ENCODE measurements at places on chromosomes 4 and X.
A peak's percentile ranks its signal among the peaks of the same experiment; 100 is the strongest.

DNA sequence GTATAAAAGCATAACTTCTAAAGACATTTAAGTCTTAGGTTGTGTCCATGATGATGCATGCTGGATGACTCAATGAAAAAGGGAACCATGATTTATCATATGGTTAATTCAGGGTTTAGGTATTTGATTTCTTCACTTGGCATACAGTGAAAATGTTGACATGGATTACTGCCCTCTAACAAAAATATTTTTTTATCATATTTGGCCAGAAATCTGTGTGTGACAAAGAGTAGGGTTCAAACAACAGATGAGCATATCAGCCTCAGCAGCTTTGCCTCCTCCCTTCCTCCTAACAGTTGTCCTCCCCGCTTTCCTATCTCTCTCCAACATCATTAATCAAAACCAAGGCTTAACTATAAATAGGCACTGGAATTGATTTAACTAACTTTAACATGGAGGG lies 46.3 kb downstream of the ARHGAP6 start:
- DNase-seq = peak; percentile 52

DNA sequence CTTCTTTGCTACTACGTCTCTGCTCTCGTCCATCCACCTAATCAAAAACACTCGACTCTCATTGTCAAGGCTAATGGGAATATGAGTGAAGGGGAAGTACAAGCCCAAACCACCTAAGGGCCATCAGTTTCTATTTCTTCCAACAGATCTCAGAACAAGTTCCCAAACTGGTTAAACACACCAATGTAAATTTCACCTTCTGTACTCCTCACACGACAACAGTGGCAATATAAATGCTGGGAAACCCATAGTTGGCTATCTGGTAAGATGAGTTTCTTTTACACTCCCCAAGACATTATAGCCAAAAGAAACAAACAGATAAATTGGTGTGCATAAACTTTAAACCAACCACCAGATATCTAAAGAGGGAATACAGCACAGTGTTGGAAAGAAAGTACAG lies 21.9 kb downstream of the ACSL1 start:
- no peak for DNase-seq

GRCh38 chr4:24686866-24687692 lies 102.7 kb upstream of the DHX15 start:
- DNase-seq = no peak

- no peak for DNase-seq
Measured at GRCh38 chrX:29083823-29084222, 496.6 kb downstream of the IL1RAPL1 start.

All from GM23248 (cell line).